D341Med (cell line): ENCODE measurements at places on chromosomes 1 and 21.
A peak's percentile ranks its signal among the peaks of the same experiment; 100 is the strongest.

GRCh38 chr1:221521686-221522085 is 220.2 kb downstream of the DUSP10 start:
- DNase-seq = no peak

GRCh38 chr21:41739011-41739410 is 27.8 kb downstream of the RIPK4 start:
- no peak for DNase-seq

DNA sequence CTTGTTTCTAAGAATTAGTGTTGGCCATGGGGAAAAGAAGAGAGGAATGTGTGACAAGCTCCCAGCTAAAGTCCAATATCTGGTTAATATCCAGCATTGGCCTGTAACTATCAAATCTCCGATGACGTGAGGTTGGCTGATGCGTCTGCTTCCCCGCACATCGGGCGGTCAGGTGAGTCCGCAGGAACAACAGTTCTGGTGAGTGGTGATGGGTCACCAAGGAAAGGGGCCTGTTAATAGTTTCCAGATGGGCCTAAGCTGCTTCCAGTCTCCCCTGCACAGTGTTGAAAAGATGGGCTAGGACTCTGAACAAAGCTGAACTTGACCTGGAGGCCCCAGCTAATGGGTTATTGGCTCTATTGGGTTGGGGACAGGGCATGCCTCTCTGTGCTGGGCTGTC is 193.1 kb upstream of the EDN2 start:
- DNase-seq = no peak

DNA sequence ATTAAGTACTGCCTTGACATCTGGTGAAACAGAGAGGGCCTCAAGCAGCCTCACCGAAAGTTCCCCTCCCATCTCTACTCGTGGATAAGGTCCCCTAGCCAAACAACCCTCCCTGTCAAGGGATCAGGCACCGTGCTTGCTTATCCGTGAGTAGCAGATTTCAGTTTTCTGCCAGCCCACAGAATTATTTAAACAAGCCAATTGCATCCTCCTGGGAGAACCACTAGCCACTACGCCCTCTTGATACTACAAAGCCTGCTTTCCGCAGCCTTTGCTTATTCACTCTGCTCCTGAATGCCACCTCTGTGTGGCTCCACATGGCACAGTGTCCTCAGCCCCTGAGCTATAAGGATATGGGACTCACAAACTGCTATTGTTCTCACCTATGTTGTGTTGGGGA is 5.9 kb upstream of the TFF2 start:
- DNase-seq = no peak

DNA sequence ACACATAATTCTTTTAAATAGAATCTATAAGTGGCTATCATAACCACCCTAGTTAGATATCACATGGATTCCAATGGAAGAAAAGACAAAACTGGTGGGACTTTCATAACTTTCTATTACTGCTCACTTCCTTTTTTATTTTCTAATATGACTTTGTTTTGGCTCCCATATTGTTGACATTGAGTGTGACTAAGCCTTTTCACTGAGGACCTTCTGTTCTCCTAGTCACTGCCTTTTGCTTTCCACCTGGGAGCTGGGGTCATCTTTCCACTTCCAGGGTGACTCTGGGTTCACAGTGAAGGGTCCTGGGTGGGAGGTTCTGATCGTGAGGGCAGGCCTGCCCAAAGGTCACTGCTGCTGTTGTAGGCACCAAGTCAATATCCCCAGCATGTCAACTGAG is 275.8 kb downstream of the TGFB2 start:
- no peak for DNase-seq

GRCh38 chr1:153520818-153521476 is 14.8 kb downstream of the S100A6 start:
- DNase-seq = no peak

DNA sequence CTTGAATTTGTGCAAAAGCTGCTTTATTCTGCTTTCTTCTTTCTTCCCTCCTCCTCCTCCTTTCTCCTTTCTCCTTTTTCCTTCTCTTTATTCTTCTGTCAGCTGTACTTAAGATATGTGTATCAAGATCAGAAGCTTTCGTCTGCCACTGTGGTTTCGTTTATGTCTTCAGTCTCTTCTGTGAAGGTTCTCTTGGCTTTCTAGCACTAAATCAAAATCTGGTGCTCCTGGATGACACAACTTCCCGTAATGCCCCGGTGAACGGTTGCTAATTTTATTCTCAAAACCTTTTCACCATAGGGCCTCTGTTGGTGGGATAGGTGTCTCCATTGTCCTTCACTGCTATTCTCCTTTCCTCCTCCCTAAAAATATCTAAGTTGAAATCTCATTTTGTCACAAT is 5.0 kb downstream of the ATF6 start:
- no peak for DNase-seq

DNA sequence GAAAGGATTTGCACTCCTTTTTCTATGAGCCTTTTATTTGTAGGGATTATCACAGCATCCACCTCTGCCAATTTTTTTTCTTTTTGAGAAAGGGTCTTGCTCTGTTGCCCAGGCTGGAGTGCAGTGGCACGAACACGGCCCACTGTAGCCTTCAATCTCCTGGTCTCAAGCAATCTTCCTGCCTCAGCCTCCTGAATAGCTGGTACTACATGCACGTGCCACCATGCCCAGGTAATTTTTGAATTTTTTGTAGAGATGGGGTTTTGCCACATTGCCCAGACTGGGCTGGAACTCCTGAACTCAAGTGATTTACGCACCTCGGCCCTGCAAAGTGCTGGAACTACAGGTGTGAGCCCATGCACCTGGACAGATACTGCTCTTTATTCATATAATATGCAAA is 2.1 kb downstream of the SAMSN1 start:
- DNase-seq = no peak

DNA sequence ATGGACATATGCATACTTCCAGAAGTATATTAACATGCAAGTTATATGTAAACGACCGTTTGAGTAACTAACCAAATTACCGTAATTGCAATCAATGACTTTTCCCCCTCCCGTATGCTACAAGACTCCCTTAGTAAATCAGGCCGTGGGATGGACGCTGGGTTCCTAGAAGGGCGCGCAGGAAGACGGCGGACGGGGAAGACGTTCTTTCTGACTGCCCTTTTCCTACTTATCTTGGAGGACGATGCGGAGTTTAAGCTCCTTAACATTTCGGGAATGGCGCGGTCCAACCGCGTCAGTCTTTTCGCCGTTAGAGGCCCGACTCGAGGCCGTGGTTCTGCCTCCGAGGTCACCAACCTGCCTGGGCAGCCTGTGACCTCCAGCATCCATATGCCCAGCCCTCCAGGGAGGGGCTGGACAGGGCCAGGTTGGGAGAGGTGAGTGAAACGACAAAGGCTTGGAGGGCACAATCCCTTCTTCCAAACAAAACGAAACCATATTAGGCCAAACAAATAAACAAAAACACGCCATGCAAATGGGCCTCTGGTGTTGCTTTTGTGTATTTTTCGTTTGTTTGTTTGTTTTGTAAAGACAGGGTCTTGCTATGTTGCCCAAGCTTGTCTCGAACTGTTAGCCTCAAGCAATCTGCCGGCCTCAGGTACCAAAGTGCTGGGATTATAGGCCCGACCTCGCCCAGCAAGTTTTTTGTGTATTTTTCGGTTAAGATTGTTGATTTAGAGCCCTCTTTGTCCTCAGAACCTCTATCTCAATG is 873 bp upstream of the PI4KB start:
- peak; percentile 45 for DNase-seq

GRCh38 chr1:3292868-3293562 is 161.4 kb upstream of the ARHGEF16 start:
- DNase-seq = no peak

- no peak for DNase-seq
These were observed 153.3 kb upstream of the FOXD3 start for GRCh38 chr1:63169057-63169456.

- no peak for DNase-seq
These were observed 1.7 kb downstream of the ZNF326 start for GRCh38 chr1:89996450-89997110.

DNA sequence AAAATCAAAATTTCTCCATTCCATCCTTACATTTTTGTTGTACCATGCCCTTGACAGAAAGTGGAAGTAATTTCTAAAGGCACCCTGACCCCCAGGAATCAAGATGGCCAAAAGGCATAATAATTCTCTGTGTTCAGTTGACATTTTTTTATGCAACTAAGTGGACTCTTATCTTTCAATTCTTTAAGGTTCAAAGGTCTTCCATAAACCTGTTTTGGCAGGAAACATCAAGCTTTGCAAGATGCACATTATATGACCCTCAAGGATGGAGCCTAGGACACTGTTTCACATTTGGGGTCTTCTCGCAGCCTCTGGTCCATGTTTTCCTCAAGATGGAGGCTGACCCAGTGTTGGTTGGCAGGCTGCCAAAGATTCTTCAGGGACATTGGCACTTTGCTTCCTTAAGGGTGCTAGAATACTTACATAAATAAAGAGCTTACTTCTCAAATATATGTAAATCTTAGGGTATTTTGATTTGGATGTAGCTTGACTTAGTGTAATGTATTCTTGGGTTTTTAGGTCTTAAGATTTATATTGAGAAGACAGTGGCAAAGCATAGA is 48.0 kb upstream of the COG2 start:
- no peak for DNase-seq

DNA sequence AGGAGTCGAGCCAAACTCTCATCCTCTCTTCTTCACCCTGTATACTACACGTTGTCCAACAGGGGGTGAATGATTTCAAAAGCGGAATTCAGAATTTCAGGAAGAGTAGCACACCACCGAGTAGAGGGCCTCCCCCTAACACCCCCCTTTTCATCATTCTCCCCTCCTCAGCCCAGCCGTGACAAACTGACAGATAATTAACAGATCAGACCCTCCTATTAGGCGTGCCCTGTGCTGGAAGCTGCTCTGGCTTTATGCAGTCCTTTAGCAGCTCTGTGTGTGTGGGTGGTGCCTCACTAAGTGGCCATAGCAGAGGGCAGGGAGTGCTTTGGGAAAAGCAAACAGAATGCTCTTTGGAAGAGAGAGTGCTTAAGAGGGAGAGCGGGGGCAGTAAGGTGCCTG is 44.3 kb downstream of the PEX14 start:
- no peak for DNase-seq

GRCh38 chr1:200306944-200307754 is 102.7 kb downstream of the ZNF281 start:
- peak; percentile 72 for DNase-seq

DNA sequence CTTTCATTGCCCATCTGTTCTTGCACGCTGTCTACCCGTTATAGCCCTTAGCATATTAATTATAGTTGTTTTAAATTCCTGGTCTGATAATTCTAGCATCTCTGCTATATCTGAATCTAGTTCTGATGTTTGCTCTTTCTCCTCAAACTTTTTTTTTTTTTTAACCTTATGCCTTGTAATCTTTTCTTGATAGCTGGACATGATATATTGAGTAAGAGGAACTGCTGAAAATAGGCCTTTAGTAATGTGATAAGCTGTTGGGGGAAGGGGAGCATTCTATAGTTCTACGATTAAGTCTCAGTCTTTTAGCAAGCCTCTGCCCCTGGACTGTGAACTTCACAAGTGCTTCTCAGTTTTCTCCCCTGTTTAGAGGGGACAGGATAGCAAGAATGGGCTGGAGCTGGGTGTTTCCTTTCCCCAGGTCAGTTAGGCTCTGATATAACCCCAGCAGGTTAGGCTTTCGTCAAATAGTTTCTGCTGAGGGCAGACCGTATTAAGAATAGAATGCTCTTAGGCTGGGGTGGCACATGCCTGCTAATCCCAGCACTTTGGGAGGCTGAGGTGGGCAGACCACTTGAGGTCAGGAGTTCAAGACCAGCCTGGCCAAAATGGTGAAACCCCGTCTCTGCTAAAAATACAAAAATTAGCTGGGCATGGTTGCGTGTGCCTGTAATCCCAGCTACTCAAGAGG is 62.2 kb downstream of the ZFYVE9 start:
- DNase-seq = no peak

DNA sequence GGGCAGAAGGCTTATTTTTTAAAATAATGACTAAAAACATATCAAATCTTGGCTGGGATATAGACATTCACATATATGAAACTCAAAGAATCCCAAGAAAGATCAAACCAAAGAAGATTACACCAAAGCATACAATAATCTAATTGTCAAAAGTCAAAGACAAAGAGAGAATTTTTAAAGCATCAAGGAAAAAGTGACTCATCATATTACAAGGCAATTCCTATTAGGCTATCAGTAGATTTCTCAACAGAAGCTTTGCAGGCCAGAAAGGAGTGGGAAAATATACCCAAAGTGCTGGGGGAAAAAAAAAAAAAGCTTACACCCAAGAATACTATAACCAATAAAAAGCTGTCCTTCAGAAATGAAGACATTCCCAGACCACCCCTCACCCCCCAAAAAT is 375.6 kb downstream of the BRINP2 start:
- no peak for DNase-seq

- DNase-seq = no peak
These were observed at the start of gene F13B for GRCh38 chr1:197066719-197067456. Gene F13B (minus strand): TSS chr1:197067260. CDS start chr1:197067223, 37 bp downstream.

DNA sequence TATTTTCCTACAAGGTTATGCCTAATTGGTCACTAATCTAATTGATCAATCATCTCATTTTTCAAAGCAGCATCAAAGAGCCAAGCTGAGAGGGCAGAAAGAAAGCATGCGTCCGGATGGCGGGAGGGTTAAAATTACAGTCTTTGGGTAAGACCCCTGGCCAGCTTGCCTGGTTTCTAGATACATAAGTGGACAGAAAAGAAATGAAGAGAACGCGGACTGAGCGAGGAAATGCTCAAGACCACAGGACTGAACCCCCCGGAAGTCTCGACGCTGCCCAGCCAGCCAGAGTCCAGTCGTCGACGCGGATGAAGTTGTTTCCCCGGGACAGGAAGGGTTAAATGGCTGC is 297.2 kb downstream of the OMA1 start:
- no peak for DNase-seq

- no peak for DNase-seq
These were observed 12.1 kb downstream of the TRAPPC3 start for GRCh38 chr1:36137226-36137625.

DNA sequence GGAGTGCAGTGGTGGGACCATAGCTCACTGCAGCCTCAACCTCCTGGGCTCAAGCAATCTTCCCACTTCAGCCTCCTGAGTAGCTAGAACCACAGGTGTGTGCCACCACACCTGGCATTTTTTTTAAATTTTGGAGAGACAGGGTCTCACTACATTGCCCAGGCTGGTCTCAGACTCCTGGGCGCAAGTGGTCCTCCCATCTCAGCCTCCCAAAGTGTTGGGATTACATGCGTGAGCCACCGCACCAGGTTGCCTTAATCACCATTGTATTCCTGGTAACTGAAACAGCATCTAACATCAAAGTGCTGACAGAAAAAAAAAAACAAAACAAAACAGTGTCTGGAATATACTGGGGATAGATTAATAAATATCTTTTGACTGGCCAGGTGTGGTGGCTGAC is 18.2 kb downstream of the RPL5 start:
- DNase-seq = no peak

DNA sequence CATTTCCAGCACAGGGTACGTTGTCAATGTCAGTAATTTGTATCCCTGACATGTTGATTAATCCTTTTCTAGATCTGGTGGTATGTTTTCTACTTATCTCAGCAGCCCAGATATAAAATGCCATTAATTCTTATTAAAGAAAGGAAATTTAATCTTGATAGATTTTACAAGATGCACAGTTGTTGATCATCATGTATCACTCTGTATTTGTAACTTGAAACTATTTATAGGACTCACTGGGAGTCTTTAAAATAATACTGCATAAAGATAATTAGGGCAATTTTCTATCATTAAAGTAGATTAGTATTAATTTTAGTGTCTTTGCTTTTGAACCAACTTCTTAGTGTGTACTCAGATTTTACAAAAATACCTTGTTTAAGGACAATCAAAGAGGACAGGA is 84.9 kb downstream of the GREM2 start:
- DNase-seq = no peak
